SHP77 treated with DMSO at 0.1 percent for 48 hours (cell line): ENCODE measurements at places on chromosomes 16 and 17.

- no peak for DNase-seq
Measured at GRCh38 chr17:35728551-35728950, 2.9 kb upstream of the RASL10B start.

GRCh38 chr16:19851476-19851875 lies 33.2 kb downstream of the GPRC5B start:
- no peak for DNase-seq

- DNase-seq, result no peak
Measured at GRCh38 chr16:28292731-28293600, 641 bp downstream of the SBK1 start.

- DNase-seq, result no peak
Measured at GRCh38 chr17:65519462-65519861, 42.0 kb downstream of the AXIN2 start.

DNA sequence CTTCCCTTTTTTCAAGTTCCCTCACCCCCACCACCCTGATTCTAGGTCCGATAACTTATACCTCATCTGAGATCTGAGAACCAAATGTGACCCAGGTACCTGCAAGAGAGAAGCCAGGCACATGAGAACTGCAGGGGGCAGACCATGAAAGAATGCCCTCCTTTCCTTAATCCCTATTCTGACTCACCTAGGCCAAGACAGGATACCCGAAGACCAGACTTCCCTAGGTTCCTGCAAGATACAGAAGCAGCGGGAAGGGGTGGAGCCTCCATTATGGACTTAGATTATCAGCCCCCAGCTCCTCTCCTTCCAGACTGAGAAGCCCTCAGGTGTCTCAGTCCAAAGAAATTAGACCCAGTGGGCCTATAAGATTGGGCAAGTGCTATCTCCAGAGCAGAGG lies 2.1 kb downstream of the KCNAB3 start:
- no peak for DNase-seq

GRCh38 chr17:75832652-75833400 lies 11.4 kb downstream of the UNC13D start:
- DNase-seq, result no peak

- no peak for DNase-seq
Measured at GRCh38 chr17:37065486-37066321, 117.0 kb downstream of the AATF start.

DNA sequence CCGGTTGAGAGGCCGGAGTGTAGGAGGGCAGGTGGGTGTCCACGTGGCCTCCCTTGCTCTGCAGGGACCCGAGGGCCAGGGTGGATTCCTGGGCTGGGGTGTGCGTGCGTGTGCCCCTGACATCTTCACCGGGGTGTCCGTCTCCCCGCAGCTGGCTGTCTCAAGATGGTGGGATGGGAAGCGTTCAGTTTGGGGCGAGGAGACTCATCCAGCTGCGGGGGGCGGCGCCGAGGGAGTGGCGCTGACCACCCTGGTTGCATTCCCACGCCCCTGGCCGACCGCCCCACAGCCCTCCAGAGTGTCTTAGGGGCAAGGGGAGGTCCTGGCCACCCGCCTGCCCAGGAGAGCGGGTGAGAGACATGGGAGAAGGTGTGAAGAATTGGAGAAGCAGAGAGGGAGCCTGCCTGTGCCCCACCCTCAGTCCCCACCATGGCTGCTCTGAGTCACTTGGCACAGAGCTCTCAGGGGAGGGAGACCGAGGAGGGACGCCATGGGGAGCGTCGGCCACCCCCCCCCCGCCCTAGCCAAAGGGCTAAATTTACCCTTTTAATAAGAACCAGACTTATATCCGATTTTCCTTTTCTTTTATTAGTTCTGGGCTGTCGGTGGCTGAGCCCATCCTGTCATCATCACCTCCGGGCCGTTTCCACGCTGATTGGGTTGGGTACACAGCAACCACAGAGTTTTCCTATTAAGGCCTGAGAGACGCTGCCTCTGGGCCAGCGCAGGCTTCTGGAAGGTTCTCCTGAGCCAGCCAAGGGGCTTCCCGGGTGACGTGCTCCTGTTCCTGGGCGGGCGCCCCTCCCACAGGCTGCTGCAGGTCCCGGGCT lies 22.0 kb downstream of the BAHCC1 start:
- DNase-seq, result no peak

DNA sequence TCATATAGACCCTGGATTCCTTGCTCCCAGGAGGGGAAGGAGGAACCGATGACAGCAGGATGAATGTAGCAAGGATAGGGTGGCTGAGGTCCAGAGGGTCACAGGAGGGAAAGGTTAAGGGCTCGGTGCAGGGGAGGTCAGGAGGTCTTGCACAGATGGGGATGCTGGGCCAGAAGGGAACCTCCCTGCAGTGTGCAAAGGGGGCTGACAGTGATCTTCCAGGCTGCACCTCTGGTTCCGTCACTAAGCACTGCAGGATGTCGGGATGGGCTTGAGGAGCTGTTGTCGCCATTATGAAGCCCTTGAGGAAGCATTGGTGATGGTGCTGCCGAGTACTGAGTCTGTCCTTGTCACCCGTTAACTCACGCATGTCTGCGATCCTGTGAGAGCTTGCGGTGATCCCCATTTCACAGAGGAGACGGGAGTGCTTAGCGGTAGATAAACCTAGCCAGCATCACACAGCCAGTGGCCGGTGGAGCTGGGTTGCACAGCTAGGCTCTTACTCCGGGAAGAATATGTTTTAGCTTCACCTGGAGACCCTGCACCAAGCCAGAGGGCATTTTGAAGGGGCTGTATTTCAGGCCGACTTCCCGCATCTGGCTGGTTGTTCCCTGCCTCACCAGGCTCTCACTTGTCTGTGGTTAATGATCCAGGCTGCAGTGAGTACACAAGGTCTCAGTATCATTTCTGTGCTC lies 120.4 kb downstream of the SNX29 start:
- no peak for DNase-seq

DNA sequence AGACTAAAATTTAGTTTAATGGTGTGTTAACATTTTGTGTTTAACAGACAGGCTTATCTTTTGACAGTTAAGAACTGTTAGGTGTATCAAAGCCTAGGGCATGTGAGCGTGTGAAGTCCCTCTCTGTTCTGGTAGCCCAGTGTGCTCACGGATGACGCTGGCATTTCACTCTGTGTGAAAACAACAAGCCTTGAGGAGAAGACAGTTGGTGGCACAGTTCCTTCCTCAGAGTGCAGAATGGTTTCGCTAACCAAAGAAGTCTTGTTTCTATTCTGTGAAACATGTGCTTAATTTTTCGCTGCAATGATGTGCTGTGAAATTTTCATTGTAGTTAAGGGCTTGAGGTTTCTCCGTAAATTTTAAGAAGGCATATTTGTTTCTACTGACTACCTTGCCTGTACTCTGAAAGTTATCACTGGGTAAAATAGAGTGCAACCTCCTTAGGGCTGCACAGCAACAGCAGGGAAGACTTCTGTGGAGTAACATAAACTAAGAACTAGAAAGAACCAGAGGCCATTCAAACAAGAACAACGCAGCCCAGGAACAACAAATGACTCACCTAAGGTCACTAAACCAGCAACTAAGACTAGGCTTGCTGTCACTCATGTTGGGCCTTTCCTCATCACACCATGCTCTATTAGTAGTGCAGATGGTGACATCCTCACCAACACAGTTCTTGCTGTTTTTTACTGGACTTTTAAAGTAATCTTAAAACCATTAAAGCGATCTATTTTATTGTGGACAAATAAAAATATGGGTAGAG lies 33.4 kb downstream of the BRD7 start:
- no peak for DNase-seq

- no peak for DNase-seq
Measured at GRCh38 chr16:456891-457483, 31.5 kb downstream of the RAB11FIP3 start.

GRCh38 chr17:77205396-77206125 lies 64.8 kb downstream of the SEC14L1 start:
- no peak for DNase-seq

GRCh38 chr17:78429618-78429995 lies 51.2 kb downstream of the PGS1 start:
- DNase-seq, result no peak

- no peak for DNase-seq
Measured at GRCh38 chr16:68046106-68046505, 23.0 kb downstream of the DUS2 start.

- DNase-seq, result no peak
Measured at GRCh38 chr16:88569614-88569984, 604 bp upstream of the ZC3H18 start.
